ENCODE measurements at places on chromosomes 6 and 20.

GRCh38 chr6:167747645-167748044 is 79.1 kb upstream of the AFDN start:
- no peak for DNase-seq

- DNase-seq, result no peak
These were observed 33.9 kb downstream of the PHACTR2 start for GRCh38 chr6:143711714-143712113.

GRCh38 chr6:31737991-31738979 is 1.5 kb upstream of the MSH5 start:
- DNase-seq, result peak; percentile 46

- DNase-seq, result no peak
These were observed 24.9 kb upstream of the PLN start for GRCh38 chr6:118523216-118523615.

DNA sequence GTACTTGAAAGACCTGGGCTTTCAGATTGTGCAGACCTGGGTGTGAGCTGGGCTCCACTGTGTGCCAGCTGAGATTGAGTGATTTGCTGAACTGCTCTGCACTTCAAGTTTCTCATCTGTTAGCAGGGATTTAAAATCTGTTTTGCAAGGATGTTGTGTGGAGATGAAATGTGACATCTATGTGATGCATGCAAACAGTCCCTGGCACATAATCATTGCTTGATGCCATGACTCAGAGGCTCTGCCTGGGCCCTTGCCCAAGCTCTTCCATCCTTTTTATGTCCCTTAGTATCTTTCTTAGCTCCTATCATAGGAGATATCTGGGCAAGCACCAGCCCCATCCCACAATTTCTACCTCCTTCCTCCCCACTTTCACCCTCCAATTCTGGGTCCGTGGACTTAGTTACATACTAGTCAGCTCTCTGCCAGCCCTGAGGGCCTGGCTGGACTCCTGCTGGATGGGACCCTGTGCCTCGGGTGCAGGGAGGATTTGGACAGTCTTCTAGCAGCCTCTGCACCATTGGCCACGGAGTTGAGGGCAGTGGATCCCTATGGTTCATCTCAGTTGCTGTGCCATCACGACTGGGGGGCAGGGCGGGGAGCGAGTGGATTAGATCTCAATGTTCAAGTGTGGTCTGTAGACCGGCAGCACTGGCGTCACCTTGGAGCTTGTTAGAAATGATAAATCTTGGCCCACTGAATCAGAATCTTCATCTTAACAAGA is 103.6 kb downstream of the MAP3K7 start:
- DNase-seq, result no peak
